ENCODE measurements at places on chromosomes 3 and 15. TPM values are rescaled to one million over a fixed set of nuclear protein-coding genes. Genes with fewer than 3 reads are reported as not detected.

DNA sequence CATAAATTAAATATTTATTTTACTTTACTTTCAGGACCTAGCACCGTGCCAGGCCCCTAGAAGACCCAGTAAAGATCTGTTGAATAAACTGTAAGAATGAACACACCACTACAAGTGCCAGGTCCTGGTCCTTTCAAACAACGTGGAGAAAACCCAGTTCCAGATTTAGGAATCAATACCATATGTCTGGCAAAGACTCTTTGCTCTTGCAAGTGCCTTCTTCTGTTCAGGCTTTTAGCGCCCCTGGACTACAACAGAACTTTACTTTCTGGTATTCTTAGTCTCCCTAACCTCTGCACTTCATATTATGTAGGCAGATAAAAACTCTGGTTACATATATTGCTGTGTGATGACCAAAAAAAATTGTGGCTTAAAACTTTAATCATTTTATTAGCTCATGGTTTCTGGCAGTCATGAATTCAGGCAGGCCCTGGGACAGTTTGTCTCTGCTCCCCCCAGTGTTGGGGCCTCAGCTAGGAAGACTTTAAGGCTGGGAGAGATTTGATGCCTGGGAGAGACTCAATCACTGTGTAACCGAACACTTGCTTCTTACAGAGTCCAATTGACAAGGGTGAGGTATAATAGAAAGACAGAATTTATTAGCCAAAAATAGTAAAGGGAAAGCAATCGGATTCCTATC is 2.9 kb upstream of the PSMA4 start:
- no peaks in the 10 kb centered on the region for H3K27me3 ChIP-seq
- H3K4me1 ChIP-seq = peaks cover 10% of the 10 kb centered on the region
- H3K27ac ChIP-seq = no peak overlapping the region
- no peaks in the 10 kb centered on the region for H3K36me3 ChIP-seq

DNA sequence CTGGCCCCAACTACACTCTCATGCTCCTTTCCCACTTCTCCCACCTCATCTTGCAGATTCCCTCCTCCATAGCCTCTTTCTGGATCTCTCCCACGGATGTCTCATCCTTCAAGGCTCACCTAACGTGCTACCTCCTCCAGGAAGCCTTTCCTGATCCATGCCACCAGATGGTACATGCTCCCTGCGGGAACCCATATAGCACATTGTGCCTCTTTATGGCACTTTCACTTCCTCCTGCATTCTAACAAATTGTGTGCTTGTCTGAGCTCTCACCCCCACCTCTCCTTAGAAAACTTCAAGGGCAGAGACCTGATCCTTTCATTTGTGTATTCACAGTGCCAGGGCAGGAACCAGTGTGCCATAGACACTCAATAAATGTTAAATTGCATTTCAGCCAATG is 63.0 kb downstream of the HES1 start:
- no peaks in the 10 kb centered on the region for H3K36me3 ChIP-seq
- H3K27me3 ChIP-seq = peaks cover 6% of the 10 kb centered on the region
- H3K4me3 ChIP-seq = no peak overlapping the region
- H3K4me1 ChIP-seq = no peaks in the 10 kb centered on the region
- no peak for DNase-seq
- no peak overlapping the region for H3K27ac ChIP-seq

GRCh38 chr3:194723846-194724618 is 38.3 kb downstream of the FAM43A start:
- no peaks in the 10 kb centered on the region for H3K36me3 ChIP-seq
- no peak for DNase-seq
- no peaks in the 10 kb centered on the region for H3K27me3 ChIP-seq
- H3K27ac ChIP-seq = no peak overlapping the region
- H3K4me3 ChIP-seq = no peak overlapping the region

- no peak for DNase-seq
- peaks cover 53% of the 10 kb centered on the region for H3K4me1 ChIP-seq
- no peaks in the 10 kb centered on the region for H3K36me3 ChIP-seq
- H3K27me3 ChIP-seq = no peaks in the 10 kb centered on the region
- H3K4me3 ChIP-seq = peak overlapping the region; percentile 30
Observed at GRCh38 chr3:171248426-171249111, 211.6 kb downstream of the TNIK start.

DNA sequence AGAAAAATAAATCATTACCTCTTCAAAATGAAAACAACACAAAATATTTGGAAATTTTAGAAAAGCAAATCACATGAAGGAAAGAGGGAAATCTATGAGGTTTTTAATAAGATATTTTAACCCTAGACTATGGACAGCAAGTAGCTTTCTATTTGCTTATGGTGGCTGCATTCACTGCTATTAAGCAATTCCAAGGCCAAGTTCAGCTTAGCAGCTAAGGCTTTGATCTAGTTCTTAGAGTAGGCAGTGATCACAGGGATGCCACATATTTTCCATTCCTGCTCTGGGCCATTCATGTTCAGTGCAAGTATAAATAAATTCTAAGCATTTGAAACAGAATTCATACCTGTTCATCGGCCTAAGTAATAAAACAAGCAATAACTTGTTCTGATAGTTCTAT is 235.3 kb downstream of the CDIN1 start:
- no peak overlapping the region for H3K4me3 ChIP-seq
- H3K4me1 ChIP-seq = no peaks in the 10 kb centered on the region

DNA sequence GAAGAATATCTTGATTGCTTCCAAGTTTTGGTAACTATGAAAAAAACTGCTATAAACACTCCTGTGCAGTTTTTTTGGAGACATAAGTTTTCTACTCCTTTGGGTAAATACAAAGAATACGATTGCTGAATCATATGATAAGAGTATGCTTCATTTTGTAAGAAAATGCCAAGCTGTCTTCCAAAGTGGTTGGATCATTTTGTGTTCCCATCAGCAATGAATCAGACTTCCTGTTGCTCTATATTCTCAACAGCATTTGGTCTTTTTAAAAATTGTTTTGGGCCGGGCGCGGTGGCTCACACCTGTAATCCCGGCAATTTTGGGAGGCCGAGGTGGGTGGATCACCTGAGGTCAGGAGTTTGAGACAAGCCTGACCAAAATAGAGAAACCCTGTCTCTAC is 14.5 kb downstream of the BTD start:
- no peak for DNase-seq
- no peaks in the 10 kb centered on the region for H3K4me1 ChIP-seq
- H3K27ac ChIP-seq = no peak overlapping the region
- H3K36me3 ChIP-seq = no peaks in the 10 kb centered on the region
- H3K27me3 ChIP-seq = no peaks in the 10 kb centered on the region

DNA sequence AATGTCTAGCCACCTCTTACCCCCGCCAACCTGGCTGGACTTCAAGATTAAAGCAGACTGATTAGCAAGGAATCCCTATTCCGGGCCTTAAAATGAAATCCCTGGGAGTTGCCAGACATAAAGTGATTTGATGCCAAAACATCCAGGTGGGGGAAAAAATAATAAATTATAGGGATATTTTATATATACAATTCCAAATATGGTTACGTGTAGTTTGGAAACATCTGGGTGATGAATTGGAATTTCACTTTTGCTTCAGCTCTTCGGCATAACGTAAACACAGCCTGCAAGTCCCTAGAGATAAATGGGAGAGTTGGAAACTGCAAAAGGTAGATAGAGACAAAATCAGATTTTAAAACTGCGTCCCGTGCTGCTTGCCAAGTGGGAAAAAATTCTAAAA is 545.5 kb upstream of the MDFIC2 start:
- DNase-seq = no peak
- no peaks in the 10 kb centered on the region for H3K36me3 ChIP-seq
- no peak overlapping the region for H3K27ac ChIP-seq
- no peaks in the 10 kb centered on the region for H3K4me1 ChIP-seq

GRCh38 chr3:34533451-34533850 is 735.0 kb downstream of the PDCD6IP start:
- H3K27me3 ChIP-seq = no peaks in the 10 kb centered on the region
- H3K36me3 ChIP-seq = no peaks in the 10 kb centered on the region
- DNase-seq = no peak
- H3K4me1 ChIP-seq = no peaks in the 10 kb centered on the region
- no peak overlapping the region for H3K27ac ChIP-seq

GRCh38 chr3:64837126-64837738 is 149.4 kb upstream of the ADAMTS9 start:
- no peak overlapping the region for H3K27ac ChIP-seq
- no peaks in the 10 kb centered on the region for H3K27me3 ChIP-seq
- no peak for DNase-seq

DNA sequence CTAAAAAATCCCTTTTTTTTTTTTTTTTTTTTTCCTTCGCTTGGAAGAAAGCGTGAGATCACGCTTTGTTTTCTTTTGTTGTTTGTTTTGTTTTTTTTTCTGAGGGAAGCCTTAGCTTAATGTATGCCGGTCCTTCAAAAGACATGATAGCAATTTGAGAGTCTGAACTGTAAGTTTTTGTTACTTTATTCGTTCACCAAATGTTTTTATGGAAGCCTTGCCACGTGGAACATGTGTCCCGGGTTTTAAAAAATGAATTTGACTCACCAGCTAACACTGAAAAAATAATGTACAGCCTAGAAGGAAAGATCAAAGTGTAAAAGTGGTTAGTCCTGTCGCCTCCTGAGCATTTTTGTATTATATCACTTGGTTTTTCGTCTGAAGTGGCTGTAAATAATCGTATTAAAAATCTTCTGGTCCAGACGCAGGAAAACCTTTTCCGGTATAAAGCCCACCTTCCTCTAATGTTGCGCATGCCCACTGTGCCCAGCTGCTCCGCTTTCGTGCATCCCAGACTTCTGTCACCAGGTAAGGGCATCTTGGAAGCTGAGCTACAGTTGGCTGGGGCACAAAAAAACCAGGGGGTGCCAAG is 795 bp upstream of the MYNN start:
- H3K36me3 ChIP-seq = peaks cover 18% of the 10 kb centered on the region
- H3K4me3 ChIP-seq = peak overlapping the region; percentile 87
- peak overlapping the region; percentile 100 for H3K27ac ChIP-seq
- DNase-seq = no peak

DNA sequence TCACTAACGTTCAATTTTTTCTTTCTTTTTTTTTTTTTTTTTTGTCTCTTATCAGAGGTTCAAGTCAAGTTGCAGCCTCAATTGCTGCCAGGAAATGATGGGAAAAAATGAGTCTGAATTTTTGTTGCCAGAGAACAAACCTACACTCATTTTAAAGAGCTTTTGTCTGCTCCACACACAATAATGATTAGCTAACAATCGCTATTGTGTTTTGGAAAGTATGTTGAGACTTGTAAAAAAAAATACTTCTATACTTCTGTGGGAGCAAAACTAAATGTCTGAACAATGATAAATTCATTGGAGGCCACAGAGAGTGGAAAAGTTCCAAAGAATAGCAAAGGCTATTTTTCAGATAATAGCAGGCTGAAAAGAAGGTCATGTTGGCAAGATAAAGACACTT is 176.3 kb upstream of the LMCD1 start:
- H3K27ac ChIP-seq = no peak overlapping the region
- no peaks in the 10 kb centered on the region for H3K36me3 ChIP-seq
- no peaks in the 10 kb centered on the region for H3K27me3 ChIP-seq
- no peaks in the 10 kb centered on the region for H3K4me1 ChIP-seq
- H3K4me3 ChIP-seq = no peak overlapping the region

DNA sequence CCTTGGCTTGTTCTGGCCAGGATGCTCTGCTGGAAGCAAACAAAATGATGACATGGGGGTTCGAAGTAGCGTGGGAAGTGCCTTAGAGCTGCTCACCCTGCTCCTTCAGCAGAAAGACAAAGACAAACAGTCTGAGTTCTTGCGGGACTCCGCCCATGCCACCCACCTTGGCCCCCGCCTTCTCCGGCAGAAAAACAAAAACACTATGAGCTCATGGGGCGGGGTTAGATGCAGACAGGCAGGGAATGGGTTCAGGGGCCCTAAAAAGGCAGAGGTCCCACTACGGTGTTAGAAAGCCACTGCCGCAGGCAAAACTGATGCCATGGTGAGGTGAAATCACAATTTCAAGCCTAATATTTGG is 9.7 kb upstream of the NCKIPSD start:
- no peak overlapping the region for H3K27ac ChIP-seq
- no peaks in the 10 kb centered on the region for H3K27me3 ChIP-seq
- H3K36me3 ChIP-seq = peaks cover 70% of the 10 kb centered on the region
- no peak for DNase-seq
- H3K4me1 ChIP-seq = peaks cover 3% of the 10 kb centered on the region

DNA sequence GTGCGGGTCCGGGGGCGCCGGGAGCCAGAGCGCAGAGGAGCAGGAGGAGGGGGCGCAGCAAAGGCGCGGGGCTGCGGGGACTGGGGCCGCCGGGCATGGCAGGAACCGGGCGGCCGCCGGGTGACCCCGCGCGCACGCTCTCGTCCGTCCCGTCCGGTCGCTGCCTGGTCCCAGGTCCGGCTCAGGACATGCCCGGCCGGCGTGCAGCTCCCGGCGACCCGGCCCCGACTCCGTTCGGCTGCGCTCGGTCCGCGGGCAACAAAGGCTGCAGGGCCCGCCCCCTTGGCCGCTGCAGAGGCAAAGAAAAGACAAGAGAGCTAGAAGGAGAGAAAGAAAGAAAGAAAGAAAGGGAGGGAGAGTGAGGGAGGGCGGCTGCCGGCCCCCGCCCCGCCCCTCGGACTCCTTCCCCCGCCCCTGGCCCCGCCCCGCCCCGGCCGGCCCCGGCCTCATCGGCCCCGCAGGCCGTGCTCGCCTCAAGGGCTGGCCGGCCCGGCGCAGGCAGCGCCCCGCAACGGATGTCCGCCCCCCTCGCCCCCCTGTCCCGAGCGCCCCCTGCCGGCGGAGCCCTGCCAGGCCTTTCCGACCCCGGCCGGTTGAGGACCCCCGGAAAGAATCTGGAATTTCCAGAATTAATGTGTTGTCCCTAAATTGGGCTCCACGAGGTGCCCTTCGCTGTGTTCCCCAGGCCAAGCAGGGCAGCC is at the start of gene ADAMTS7:
ADAMTS7 (minus strand) TSS at position 341 of the 701 bp plus-strand sequence; CDS start at position 97, 244 bp downstream.
- no peaks in the 10 kb centered on the region for H3K4me1 ChIP-seq
- H3K27me3 ChIP-seq = peaks cover 3% of the 10 kb centered on the region
- DNase-seq = peak; percentile 69

DNA sequence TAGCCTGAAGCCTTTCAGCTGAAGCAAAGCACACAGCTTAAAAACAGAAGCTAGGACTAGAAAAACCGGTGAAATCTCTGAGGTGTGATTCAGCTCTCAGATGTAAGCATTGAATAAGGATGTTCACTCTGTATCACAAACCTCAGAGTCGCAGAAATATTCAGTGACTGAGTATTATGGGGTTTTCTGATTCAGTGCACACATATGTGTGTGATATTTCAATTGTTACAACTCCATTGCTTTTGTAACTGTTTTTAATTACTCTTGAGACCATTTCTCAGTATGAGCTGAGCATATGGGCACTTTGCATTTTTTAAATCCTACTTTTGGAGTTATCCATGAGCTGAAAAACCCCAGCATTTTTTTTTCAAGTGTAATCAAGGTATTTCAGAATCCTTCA is 868.8 kb downstream of the NTRK3 start:
- H3K4me1 ChIP-seq = no peaks in the 10 kb centered on the region
- no peaks in the 10 kb centered on the region for H3K36me3 ChIP-seq
- DNase-seq = no peak
- no peaks in the 10 kb centered on the region for H3K27me3 ChIP-seq

HGD gene
- 2.6 TPM for total RNA-seq

CMTM7 gene
- total RNA-seq = 60.1 TPM

U2SURP gene
- total RNA-seq = 136 TPM

CPNE9 gene
- 0.16 TPM for total RNA-seq

DPPA2 gene
- total RNA-seq = not detected

AMT gene
- total RNA-seq = 7.9 TPM

GRAMD1C gene
- not detected for total RNA-seq
